ENCODE measurements at places on chromosomes 3 and 15.

- no peak for DNase-seq
Observed at GRCh38 chr3:29511701-29512100, 230.8 kb downstream of the RBMS3 start.

- no peak for DNase-seq
Observed at GRCh38 chr3:164230385-164231094, 847.8 kb downstream of the SI start.

DNA sequence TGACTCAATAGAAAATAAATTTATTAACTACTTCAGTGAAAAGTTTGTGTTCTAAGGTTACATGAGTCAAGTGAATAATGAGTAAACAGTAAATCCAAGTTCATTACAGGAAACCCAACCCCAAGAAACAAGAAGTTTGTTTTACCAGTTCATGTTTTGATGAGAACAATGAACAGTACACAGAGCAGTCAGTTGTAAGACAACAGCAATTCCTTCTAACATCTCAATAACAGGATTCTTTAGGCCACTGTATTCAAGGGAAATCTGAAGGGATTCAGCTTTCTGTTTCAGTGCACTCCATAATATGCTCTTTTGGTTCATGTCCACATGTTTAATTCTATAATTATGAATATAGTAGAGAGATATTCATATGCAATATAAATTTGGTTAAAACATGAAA, 18.4 kb downstream of the ATR start:
- no peak for DNase-seq

DNA sequence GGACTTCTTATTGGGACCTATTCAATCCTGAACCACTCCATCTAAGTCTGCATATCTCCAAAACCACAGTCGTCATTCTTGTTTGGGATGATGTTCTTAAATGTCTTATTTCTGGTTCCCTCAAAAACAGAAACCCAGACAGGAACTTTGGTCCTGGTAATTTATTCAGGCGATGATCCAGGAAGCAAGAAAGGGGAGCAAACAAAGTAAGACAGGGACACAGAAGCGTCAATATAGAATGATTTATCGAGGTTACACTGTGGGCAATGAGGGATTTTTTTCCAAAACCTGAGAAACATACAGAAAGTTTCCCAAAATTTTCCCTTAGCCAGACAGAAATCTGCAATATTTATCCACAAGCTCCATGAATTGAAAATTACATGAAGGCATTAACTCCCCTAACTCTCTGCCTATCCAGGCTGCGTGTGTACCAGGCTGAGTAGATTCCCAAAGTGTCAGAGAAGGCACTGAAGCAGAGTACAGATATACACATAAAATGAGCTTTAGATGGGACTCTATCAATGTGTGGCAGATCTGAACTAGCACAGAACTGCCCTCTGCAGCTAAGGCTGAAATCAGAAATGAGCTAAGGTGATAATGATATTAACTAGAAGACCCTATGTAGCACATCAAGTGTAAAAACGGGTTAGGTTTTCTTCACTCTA, 43.2 kb downstream of the TP63 start:
- no peak for DNase-seq

GRCh38 chr3:119559441-119559963, at the start of gene CD80:
Gene CD80, minus strand, starts transcription at chr3:119559614. Its CDS starts 1,886 bp downstream, at chr3:119557728.
- peak; percentile 15 for DNase-seq

DNA sequence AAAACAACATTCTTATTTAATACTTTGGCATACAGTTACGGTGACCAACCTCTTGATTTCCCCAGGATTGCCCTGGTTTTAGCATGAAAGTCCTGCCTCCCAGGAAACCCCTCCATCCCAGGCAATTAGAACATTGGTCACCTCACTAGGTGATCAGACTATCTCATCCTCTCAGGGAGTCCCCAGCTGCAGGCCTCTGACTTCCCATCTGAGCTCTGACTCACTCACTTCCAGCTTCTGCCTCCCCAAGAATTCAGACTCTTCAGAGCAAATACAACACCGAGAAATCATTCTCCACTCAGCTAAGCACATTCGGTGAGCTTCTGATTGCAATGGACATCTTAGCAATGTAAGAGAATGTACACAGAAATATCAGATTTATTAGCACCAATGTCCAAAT, 92.4 kb upstream of the HES1 start:
- DNase-seq = peak; percentile 27

- DNase-seq = peak; percentile 9
Observed at GRCh38 chr3:146590521-146590920, 14.6 kb downstream of the PLSCR5 start.

- no peak for DNase-seq
Observed at GRCh38 chr15:39273717-39274411, 307.0 kb upstream of the THBS1 start.

GRCh38 chr15:26391567-26392194, 381.2 kb downstream of the GABRB3 start:
- DNase-seq = no peak

- DNase-seq = no peak
Observed at GRCh38 chr15:72481015-72481659, 7.0 kb downstream of the ARIH1 start.

DNA sequence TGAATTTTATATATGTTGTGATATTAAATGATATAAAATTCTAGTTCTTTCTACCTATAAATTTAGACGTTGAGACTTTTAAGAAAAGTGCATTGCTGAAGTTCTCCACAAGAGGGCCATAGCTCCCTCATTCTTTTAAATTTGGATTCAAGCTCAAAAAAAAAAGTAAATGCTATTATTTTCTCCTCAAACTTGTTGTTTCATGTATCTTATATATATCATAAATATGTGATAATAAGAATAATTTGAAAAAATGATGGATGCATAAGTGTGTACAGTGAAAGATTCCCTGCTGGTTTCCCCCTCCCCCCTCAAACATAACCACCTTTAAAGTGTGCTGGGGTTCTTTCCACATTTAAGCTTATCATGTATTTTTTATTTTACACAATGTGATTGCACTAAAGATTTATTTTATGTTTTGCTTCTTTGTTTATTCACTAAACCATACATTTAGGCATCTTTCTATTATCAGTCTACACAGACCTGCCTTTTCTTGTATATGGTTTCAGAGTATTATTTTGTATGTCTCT, 769.4 kb upstream of the GOLIM4 start:
- peak; percentile 28 for DNase-seq

- no peak for DNase-seq
Observed at GRCh38 chr15:96353930-96354730, 23.6 kb downstream of the NR2F2 start.

DNA sequence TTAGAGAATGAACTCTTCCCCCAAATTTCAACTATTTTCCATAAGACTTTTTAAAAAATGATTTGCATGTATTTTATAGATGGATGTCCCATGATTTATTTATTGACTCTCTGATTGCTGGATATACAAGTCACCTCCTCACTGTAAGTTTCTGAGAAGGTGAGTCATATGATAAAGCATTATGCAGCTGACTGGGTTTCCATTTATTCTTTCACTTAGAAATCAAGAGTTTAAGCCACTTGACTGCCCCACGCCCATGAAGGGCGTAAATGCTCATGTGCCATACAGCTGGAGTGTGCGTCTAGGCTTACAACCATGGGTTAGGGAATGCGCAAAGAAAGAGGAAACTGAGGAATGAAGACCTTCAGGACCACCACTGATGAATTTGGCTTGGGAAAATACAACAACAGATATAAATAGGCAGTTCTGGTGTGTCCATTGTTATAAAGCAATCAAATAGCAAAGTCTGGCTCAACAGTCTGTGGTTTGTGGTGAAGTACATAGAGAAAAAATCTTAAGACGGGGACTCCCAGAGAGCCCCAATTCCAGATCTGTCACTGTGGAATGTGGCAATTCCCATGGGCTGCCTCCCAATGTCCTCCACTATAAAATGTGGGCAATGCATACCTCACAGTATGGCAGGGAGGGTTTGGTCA, 20.3 kb downstream of the SLCO2A1 start:
- DNase-seq = no peak

DNA sequence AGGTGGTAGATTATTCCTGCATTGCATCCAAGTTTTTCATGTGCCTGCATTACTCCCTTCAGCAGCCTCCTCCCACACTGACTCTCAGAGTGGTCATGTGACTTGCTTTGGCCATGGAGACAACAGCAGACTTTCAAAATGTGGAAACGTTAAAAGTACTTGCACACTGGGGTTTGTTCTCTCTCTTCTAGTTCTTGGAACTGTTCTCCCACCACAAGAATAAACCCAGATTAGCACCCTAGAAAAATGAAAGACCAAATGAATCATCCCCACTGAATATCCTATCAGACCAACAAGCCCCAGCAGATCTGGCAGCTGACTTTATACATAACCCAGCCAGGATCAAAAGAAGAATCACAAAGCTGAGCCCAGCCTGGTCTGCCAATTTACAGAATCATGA, 398.5 kb downstream of the VPS13C start:
- no peak for DNase-seq

DNA sequence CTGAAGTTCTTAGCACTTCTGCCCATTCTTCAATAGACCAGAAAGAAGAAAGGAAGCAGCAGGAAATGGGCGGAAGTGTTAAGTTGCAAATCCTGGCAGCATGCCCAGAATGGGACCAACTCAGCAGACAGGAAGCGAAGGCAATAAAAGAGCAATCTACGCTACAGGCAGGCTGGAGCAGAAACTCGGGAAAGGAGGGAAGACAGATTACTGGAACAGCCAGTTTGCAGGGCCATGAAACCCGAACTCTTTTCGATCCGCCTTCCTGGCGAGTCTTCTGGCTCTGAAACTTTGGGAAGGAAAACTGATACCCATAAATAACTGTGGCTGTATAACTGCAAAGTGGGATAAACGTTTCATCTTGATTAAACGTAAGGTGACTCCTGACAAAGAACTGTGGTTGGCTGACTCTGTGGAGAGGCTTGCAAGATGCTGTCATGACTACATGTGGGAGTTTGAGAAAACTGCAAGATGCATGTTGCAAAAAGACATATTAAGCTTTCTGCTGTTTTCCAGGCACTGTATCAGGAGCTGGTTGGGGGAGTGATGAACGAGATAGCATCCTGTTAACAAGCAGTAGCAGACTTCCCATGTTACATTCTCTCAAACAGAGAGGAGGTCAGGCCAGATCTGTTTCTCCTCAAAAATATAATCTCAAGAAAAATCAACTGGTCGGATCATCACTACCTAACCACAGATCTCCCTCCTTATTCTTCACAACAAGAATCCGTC, 67.8 kb downstream of the FMN1 start:
- DNase-seq = peak; percentile 92

DNA sequence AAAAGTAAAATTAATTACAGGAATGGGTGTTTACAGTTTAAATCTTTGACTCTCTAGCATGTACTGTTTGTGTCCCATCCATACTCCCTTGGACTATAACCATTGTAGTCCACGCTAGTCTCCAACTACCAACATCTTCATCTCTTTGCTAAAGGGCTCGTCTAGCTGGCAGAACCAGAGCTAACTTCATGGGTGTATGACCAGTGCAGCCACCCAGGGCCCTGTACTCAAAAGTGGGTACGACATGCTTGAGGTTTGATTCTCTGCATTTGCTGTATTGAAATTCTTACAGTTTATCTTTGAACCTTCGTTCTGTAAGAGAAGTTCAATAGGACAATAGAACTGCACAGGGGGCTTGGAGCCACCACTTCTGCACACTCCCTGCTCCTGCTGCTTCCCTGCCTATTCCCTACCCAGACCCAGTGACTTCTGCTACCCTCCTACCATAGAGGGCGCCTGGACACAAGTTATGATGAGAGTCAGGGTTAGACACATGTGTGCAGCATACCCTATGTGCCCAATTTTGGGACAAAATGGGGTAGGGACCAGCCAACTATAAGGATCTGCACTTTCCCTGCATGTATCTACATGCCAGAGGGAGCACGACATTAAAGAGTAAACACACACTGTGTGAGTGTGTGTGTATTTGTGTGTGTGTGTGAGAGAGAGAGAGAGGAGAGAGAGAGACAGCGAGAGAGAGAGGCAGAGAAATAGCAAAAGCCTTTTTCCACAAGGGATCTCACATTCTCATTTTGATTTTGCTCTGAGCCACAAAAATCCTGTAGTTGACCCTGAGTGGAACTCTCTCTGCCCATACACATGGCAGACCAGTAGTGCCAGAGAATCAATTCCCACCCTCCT, 59.0 kb upstream of the NECTIN3 start:
- no peak for DNase-seq

DNA sequence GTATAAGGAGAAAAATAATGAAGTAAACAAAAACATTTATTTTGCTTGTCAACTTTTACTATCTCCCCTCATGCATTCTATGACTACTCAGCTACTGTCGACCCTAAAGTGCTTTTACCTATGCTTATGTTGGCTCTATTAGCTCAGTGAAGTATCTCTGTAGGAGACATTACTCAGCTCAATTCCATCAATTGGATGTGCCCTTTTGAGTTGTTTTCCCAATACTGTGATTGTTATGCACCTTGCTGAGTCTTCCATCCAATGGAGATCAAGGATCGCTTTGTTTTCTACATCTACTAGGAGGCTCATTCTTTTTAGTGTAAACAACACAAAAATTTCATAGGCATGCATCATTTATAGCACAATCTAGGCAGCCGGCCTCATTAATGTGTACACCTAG, 403.8 kb upstream of the ARL6 start:
- DNase-seq = no peak

- peak; percentile 26 for DNase-seq
Observed at GRCh38 chr3:193829781-193830180, 236.8 kb downstream of the OPA1 start.

GRCh38 chr3:178195824-178196223, 340.4 kb upstream of the KCNMB2 start:
- no peak for DNase-seq

GRCh38 chr3:136995652-136996051, 37.9 kb downstream of the IL20RB start:
- DNase-seq = no peak

- DNase-seq = no peak
Observed at GRCh38 chr3:20852712-20853111, 666.7 kb upstream of the SGO1 start.

GRCh38 chr3:171977860-171978259, 61.5 kb upstream of the FNDC3B start:
- DNase-seq = no peak

- DNase-seq = no peak
Observed at GRCh38 chr3:130849091-130849552, 44.8 kb upstream of the ATP2C1 start.

DNA sequence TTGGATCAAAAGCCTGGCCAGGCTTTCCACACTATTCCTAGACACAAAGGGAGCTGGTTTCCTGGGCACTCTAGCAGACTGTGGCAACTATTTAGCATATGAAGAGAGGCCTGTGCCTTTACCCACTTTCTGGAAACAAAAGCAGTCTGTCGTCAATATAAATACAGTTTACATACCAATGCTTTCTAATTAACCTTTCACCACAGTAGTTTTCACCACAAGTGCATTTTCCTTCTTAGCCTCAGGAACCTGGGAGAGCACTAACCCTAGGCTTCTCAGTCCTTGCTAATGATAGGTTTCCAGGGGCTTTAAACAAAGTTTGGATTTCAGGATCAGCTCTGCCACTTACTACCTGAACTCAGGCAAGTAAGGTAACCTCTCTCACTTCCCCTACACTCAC, 499.1 kb downstream of the MAGI1 start:
- no peak for DNase-seq

Measured in stromal cell of bone marrow (primary cell).